Stimulated activated CD4-positive, alpha-beta T cell treated with anti-CD3 and anti-CD28 coated beads, Interleukin-1b, Interleukin-23, amount 100 ng/mL, for 24 hours (primary cell): ENCODE measurements at places on chromosomes 12 and 14.

- DNase-seq = no peak
Observed at GRCh38 chr12:99108924-99109323, 463.8 kb downstream of the APAF1 start.

DNA sequence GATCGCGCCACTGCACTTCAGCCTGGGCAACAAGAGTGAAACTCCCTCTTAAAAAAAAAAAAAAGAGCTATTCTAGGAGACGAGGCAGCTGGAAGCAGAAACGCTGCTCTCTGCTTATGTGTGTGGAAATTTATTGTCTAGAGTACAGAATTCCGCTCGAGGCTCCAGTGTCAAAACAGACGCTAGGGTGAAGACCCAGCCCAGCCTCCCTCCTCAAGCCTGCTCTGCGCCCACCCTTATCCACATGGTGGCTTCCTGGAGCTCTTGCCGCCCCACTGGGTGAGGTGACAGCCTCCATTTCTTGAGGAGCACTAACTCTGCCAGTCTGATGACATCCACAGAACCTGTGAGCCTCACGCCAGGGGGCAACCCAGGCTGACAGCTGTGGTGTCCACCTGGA lies 49.5 kb upstream of the DLK1 start:
- no peak for DNase-seq

- no peak for DNase-seq
Observed at GRCh38 chr14:79136071-79137044, 966.2 kb downstream of the NRXN3 start.

DNA sequence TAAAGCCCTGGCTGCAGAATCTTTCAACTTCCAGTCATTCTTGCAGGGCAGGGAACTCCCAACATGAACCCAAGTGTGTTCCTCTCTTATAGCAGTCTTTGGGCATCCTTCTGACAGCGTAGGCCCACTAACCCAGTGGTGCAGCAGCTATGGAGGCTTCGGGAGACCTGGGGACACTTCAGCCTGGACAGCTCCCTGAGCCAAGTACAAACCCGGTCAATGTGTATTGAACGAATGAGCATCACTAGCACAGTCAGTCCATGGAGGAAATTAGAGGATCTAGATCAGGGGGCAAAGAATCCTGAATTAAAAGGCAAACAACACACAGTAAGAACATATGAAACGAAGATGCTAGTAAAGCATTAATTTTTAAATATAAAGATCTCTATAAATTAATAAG lies 41.8 kb downstream of the KIAA0586 start:
- DNase-seq = no peak

DNA sequence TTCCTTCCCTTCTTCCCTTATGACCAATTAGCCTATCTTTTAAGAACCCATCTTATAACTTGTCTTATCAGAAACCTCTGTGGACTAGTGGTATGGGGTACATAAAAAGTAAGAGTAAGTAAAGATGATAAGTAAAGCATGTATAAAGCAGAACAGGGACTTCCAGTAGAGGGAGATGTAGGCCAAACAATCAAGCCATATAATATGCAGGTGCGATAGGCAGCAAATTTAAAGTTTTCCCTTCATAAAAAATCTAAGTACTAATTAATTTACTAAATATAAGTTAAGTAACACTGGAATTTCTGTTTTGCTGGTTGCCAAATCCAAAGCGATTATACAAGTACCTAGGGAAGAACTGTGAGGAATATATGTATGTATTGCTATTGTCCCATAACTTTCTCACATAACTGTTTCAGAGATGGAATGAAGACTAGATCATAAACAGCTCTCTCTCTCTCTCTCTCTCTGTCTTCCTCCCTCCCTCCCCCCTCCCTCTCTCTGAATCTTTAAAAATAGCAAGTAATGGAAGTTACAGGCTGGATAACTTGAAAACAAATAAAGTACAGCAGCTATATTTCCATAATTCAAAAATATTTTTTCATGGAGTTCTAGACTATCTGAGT lies 25.7 kb downstream of the METTL25 start:
- DNase-seq = no peak

- no peak for DNase-seq
Observed at GRCh38 chr12:12357719-12358461, 1.0 kb downstream of the BORCS5 start.

DNA sequence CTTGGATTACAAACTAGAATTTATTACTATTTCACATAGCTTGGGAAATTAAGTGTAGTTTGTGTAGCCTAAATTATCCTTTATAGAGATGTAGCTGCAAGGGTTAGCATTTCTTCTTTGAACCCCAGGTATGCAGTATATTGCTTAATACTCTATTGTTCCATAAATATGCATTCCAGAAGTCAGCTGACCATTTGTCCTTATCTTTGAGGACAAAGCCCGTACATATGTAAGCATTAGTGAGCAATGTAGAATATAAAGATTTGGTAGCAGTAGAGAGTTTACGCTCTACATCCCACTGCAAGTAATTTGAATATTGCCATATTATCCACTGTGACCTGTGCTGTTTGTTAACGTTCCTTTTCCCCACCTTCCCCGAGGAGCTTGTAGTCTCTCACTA lies 26.9 kb downstream of the PPM1A start:
- DNase-seq = no peak
